ENCODE measurements at places on chromosomes 16 and 17.

- DNase-seq: no peak
These were observed 66.0 kb downstream of the USP32 start for GRCh38 chr17:60325730-60326524.

- DNase-seq: no peak
These were observed 19.1 kb downstream of the CRAMP1 start for GRCh38 chr16:1631230-1631629.

DNA sequence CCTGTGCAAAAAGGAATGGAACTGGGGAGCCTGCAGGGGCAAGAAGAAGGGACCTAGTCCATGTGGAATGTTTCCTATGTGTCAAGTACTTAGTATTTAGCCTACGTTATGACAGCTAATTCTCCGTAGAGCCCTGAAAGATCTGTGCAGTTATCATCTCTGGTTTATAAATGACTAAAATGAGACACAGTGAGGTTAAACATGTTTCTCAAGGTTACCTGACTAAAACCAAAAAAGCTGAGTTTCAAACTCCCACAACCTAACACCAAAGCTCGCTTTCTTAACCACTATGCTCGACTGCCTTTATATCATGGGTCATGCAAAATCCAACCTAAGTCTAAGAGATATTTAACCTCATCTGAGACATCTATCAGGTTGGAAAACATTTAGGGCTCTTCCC, 53.3 kb upstream of the CCL2 start:
- DNase-seq: no peak

GRCh38 chr17:81491761-81492160, 20.8 kb downstream of the ACTG1 start:
- no peak for DNase-seq

- DNase-seq: no peak
These were observed 1.5 kb upstream of the RNF157 start for GRCh38 chr17:76241691-76242255.

DNA sequence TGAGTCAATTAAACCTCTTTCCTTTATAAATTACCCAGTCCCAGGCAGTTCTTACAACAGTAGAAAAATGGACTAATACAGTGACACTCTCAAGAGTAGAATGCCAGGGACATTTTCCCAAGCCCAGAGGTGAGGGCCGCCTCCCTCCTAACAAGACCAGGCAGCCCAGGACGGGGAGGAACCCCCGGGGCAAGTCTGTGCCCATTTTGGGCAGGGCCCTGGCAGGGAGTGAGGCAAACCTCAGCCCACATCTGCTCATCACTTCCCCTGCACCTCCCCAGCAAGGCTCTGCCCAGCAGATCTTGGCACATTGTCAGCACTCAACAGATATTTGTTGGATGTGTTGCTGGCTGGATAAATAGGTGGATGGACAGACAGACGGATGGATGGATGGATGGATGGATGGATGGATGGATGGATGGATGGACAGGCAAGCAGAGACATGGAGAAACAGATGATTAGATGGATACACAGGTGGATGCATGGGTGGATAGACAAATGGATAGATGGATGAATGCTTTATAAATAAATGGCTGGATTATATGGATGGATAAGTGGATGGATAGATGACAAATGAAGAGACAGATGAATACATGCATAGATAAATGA, 271.3 kb downstream of the PARN start:
- no peak for DNase-seq

DNA sequence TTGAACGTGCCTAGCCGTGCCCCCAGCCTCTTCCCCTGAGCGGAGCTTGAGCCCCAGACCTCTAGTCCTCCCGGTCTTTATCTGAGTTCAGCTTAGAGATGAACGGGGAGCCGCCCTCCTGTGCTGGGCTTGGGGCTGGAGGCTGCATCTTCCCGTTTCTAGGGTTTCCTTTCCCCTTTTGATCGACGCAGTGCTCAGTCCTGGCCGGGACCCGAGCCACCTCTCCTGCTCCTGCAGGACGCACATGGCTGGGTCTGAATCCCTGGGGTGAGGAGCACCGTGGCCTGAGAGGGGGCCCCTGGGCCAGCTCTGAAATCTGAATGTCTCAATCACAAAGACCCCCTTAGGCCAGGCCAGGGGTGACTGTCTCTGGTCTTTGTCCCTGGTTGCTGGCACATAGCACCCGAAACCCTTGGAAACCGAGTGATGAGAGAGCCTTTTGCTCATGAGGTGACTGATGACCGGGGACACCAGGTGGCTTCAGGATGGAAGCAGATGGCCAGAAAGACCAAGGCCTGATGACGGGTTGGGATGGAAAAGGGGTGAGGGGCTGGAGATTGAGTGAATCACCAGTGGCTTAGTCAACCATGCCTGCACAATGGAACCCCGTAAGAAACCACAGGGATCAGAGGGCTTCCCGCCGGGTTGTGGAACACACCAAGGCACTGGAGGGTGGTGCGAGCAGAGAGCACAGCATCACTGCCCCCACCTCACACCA, 724 bp downstream of the GAA start:
- no peak for DNase-seq

DNA sequence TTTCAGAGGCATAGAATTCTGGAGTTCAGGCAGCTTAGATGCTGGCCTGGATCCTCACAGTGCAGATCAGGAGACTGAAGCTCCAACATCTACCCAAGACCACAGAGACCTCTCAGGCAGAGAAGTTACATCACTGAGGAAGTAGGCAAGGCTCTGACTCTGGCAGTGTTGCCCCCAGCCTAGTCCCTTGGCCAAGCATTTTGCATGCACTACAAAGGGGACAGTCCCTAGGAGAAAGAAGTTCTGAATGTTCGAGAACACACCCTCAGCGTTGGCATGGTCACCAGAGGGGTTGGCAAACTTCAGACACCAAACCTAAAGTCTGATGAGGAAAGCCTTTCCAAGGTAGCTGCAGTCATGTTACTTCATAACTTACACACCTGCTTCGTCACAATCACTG, 2.5 kb downstream of the RANBP10 start:
- DNase-seq: no peak

GRCh38 chr16:51821527-51821926, 670.5 kb upstream of the SALL1 start:
- DNase-seq: no peak

DNA sequence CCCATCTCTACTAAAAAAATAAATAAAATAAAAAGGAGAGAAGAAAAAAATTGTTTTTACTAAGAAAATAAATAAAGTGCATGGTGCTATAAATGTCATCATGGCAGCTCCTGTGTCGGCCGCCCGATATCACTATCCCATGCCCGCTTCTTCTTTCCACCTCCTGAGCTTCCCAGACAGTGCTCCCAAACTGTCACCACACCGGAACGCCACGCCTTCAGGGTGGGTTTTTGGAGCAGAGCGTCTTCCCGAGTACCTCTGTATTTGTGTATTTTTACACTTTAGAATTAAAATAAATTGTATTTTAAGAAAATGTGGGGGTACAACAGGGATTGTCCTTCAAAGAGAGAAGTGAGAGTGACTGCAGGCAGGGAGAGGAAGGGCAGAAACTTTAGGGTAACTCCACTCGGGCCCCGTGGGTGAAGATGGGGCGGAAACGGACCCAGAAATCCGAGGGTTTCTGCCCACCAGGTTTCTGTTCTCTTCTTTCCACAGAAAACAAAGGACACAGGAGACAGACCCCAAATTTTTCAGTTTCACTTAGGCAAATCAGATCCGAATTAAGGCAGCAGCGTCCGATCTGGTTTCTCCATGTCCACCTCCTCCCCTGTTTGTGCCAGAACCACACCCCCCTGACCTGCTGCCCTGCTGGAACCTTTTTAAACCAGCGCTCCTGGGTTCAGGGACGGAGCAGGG, 3.6 kb upstream of the ITGAX start:
- DNase-seq: no peak

GRCh38 chr17:32523827-32524552, 37.2 kb downstream of the CDK5R1 start:
- no peak for DNase-seq

DNA sequence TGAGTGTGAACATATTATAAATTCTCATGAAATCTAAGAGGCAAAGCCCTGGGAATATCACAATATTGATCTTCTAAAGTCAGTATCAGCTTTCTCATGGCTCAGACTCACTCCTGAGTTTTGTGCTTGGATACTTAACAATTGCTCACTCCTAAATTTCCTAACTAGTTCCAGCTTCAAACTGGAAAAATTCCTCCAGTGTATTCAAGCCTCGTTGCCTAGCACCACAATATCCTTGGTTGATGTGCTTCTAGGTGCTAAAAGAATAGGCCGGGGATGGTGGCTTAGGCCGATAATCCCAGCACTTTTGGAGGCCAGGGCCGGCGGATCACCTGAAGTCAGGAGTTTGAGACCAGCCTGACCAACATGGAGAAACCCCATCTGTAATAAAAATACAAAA, 62.5 kb downstream of the XYLT1 start:
- DNase-seq: no peak

GRCh38 chr16:8720080-8720966, 45.9 kb downstream of the ABAT start:
- DNase-seq: no peak

DNA sequence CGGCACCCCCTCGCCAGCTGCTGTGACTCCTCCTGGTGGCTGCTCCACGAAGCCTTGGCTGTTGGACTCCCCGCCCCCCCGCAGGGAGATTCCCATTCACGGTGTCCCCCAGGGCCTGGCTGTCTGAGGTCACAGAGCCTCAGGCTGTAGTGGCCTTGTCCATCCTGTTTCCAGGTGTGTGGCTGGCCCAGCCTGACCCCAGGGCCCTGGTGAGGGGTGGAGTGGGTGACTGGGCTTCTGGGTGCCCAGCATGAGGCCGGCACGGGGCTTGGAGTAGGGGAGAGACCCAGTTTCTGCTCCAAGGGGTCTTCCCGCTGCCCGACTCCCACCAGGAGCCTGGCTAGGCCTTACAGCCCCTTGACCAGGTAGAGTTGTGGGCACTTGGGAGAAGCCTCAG, 10.4 kb downstream of the PRSS27 start:
- DNase-seq: no peak

- DNase-seq: no peak
These were observed at the start of gene BMERB1 for GRCh38 chr16:15434425-15435215. TSS of gene BMERB1 (plus strand) at chr16:15434588. CDS start at chr16:15434654, 66 bp downstream.

- DNase-seq: no peak
These were observed 263.9 kb downstream of the MAF start for GRCh38 chr16:79336437-79337229.

DNA sequence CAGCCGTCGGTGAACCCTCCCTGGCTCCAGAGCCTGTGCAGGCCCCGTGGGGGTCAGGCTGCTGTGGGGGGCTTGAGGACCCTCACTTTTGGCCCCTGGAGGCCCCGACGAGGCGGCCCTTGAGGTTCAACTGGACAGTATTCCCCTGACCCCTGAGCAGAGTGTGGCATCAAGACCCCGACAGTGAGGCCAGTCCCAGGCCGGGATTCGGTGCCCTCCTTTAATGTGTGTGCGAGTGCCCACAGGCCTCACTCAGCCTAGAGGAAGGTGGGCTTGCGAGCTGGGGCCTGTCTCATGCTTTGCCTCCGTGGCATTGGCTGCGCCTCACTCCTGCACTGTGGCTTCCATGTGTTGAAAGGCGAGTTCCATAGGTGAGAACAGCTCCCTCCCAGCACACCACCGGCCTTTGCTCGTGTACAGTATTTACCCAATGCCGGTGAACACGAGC, 94.5 kb downstream of the METRNL start:
- DNase-seq: no peak

GRCh38 chr17:38575781-38576180, 30.0 kb downstream of the SRCIN1 start:
- no peak for DNase-seq

DNA sequence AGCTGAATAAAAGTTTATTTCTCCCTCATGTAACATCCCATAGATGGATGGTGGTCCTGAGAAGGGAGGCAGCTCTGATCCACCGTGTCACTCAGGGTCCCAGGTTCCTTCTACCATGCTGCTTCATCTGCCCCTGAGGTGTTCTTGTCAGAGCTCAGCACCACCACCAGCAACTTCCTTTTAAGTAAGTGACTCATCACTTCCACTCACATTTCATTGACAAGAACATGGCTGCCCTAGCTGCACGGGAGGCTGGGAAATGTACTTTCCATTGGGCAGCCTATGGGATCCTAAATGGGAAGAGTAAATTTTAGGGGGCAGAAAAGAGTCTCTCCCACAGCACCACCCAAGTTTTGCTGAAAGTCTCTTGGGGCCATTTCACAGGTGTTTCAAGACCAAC, 134.7 kb downstream of the USP31 start:
- DNase-seq: no peak

- DNase-seq: no peak
These were observed at the start of gene KRTAP2-3 for GRCh38 chr17:41060052-41060604. TSS of gene KRTAP2-3 (minus strand) at chr17:41060114. CDS start at chr17:41060050, 64 bp downstream.
